ENCODE measurements at places on chromosomes 12 and 14.

- no peaks in the 10 kb centered on the region for H3K4me1 ChIP-seq
- H3K36me3 ChIP-seq: no peaks in the 10 kb centered on the region
- no peak for DNase-seq
- H3K27me3 ChIP-seq: no peaks in the 10 kb centered on the region
- H3K27ac ChIP-seq: no peak overlapping the region
- H3K4me3 ChIP-seq: no peak overlapping the region
Measured at GRCh38 chr14:104148433-104149277, 10.3 kb downstream of the KIF26A start.

DNA sequence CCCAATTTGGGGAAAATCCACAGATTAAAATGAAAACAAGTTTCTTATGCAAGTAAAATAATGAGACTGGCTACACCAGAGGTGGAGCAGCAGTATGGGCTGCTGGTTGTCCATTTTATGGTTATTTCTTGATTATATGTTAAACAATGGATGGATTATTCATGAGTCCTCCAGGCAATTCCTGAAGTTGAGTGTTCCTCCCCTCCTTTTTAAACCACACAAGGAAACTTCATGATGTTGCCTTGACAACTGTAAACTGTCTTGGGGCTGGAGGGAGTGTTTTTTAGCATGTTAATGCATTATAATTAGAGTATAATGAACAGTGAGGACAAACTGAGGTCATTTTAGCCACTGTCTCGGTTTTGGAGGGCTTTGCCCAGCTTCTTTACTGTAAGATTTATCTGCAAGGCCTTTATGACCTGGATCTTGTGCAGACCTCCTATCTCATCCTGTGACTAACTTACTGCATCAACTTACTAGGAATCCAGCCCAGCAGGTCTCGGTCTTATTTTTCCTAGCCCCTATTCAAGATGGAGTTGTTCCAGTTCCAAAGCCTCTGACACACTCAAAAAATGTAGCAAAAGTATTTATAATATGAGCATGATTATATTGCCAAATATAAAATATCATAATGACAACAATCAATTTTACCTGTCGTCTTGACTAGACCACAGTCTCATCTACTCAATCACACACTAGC, 534.0 kb downstream of the TMEM121 start:
- no peak for DNase-seq
- H3K4me1 ChIP-seq: peaks cover 8% of the 10 kb centered on the region
- no peaks in the 10 kb centered on the region for H3K36me3 ChIP-seq
- H3K4me3 ChIP-seq: no peak overlapping the region
- H3K27me3 ChIP-seq: peaks cover 3% of the 10 kb centered on the region

DNA sequence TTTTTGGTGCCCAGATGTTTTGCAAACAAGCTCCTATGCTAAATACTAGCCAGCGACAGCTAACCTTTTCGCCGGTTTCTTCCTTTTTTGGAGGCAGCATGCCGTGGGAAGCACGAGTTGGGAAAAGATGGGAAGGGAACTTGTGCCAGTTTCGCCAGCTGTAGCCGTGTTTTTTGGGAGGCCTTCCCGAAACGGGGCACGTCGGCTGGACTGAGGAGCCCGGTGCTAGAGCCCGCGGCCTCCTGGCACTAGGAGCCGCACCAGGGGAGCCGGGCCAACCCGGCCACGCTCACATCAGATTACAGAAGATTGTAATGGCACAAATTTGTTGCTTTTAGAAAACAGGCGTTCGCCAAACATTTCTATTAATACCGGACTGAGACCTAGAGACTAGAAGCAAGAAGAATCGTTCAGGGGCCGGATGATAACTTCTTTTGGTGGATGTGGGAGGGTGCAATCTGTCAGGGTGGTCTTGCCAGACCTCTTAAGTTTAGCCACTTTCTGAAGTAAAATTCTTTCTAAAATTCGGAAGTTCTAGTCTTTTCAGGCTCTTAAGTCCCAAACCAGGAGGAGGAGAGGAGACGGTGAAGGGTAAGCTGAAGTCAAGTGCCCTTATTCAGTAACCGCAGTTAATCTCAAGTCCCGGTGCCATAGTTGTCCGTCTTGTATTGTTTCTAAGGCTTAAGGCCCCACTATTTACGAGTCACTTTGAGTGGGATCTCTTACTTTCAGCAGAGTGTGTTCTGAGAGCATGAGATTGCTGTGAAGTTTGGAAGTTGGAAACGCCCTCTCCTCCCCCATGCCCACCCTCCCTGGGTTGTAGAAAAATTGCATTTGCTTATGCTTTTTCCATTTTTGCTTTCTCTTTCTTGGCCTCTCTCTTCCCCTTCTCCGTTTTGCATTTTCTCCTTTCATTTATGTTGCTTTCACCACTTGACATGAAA, 1.3 kb downstream of the RASSF3 start:
- H3K27me3 ChIP-seq: no peaks in the 10 kb centered on the region
- H3K36me3 ChIP-seq: peaks cover 9% of the 10 kb centered on the region
- no peak for DNase-seq

DNA sequence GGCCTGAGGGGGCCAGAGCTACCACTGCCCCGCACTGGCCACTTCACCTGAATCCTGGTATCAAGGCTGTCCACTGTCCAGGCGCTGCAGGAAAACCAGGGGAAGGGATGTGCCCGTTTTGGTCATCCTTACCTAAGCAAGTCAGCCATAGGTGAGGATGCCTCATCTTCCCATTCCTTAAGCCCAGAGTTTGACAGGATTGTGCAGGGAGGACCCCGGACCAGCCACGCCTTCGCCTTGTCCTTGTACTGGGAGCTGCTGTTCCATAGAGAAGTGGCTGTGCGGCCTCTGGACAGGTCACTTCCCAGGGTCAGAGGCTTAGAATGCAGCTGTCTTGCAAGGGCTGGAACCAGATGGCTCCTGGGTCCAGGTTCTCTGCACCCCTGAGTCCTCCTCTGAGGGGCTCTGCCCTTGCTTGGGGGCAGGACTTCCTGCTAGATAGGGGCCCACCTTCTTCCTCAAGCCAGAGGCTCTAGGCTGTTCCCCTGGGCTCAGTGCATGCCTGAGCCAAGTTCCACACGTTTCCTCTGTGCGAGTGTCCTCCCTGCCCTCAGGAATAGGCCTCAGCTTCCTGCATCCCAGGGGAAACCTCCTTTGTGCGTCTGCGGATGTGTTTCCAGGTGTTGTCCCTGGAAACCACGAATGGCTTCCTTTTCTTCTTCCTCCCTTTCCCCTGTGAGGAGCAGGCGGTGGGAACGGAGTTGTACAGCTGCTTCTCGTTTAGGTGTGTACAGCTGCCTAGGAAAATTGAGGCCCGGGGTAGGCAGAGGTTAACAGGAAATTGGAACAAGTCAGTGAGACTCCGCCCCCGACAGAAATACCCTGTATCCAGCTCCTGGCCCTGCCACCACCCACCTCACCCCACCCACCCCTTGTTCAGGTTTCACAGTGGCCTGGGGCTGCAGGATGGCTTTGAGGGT, 54.3 kb upstream of the RIN3 start:
- peaks cover 43% of the 10 kb centered on the region for H3K4me1 ChIP-seq
- no peak overlapping the region for H3K4me3 ChIP-seq
- no peak overlapping the region for H3K27ac ChIP-seq
- no peaks in the 10 kb centered on the region for H3K36me3 ChIP-seq

DNA sequence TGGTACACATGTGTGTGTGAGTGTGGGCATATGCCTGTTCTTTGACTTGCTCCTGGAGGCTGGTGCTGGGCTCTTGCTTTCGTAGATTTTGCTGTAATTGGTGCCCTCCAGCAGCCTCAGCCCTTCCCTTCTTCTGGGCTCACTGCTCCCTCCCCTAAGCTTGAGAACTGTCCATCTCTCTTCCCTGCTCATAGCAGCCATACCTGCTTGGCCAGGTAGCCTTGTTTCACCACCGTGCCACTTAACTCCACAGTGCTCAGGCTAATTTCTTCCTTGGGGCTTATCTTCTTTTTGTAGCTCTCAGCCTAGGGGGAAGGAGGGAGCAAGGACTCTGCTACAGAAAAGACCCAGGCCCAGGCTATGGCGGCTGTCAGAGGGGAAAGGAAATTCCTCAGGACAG, 19.8 kb downstream of the PLEK2 start:
- H3K27ac ChIP-seq: no peak overlapping the region
- H3K27me3 ChIP-seq: no peaks in the 10 kb centered on the region
- H3K36me3 ChIP-seq: no peaks in the 10 kb centered on the region
- no peak overlapping the region for H3K4me3 ChIP-seq
- no peaks in the 10 kb centered on the region for H3K4me1 ChIP-seq
- no peak for DNase-seq

- H3K4me3 ChIP-seq: no peak overlapping the region
- no peaks in the 10 kb centered on the region for H3K27me3 ChIP-seq
- no peak overlapping the region for H3K27ac ChIP-seq
- H3K4me1 ChIP-seq: peaks cover 3% of the 10 kb centered on the region
- H3K36me3 ChIP-seq: no peaks in the 10 kb centered on the region
- no peak for DNase-seq
Measured at GRCh38 chr14:52926953-52927352, 23.9 kb downstream of the FERMT2 start.

DNA sequence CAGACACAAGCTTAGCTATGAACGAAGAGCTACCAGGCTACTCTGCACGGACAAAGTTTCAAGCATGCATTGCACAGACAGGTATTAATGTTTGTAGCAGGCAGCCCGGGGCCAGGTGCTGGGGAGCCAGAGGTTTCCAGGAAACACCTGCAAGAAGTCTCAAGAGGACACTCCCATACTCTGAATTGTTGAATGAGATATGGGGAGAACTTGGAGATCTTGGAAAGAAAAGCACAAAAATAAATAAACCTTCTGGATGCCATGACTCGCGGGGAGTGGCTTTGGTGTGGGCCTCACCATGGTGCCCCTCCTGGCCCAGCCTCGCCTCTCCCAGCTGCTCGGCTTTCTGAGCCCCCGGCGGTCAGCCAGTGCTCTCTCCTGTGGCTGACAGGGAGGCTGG, 186.8 kb downstream of the TTC7B start:
- H3K4me1 ChIP-seq: peaks cover 6% of the 10 kb centered on the region
- no peaks in the 10 kb centered on the region for H3K27me3 ChIP-seq
- no peak overlapping the region for H3K4me3 ChIP-seq
- no peak overlapping the region for H3K27ac ChIP-seq
- no peaks in the 10 kb centered on the region for H3K36me3 ChIP-seq
- no peak for DNase-seq

- H3K27ac ChIP-seq: no peak overlapping the region
- H3K4me1 ChIP-seq: no peaks in the 10 kb centered on the region
- H3K27me3 ChIP-seq: no peaks in the 10 kb centered on the region
- H3K4me3 ChIP-seq: no peak overlapping the region
- no peaks in the 10 kb centered on the region for H3K36me3 ChIP-seq
Measured at GRCh38 chr14:33774723-33775470, 176.0 kb downstream of the EGLN3 start.

DNA sequence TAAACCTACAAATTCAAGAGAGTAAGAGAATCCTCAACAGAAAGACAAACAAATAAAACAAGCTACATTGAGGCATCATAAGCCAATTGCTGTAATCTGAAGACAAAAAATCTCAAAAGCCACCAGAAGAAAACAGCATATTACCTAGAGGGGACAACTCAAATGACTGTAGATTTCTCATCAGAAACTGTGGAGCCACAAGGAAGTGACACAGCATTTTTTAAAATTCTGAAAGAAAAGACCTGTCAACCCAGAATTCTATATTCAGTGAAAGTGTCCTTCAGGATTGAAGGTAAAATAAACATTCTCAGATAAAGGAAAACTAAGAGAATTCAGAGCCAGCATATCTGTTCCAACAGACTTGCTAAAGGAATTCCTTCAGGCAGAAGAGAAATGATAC, 147.8 kb upstream of the DHRS4 start:
- no peak for DNase-seq
- no peaks in the 10 kb centered on the region for H3K4me1 ChIP-seq
- H3K4me3 ChIP-seq: no peak overlapping the region

DNA sequence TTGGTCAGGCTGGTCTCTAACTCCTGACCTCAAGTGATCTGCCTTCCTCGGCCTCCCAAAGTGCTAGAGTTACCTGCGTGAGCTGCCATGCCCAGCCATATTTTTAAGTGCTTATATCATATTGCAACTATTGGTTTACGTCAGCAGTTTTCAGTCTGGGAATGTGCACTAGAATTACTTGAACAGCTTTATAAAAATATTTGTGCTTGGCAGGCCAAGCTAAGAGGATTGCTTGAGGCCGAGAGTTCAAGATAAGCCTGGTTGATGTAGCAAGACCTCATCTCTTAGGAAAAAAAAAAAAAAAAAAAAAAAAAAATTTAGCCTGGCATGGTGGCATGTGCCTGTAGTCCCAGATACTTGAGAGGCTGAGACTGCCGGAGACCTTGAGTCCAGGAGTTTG, 17.1 kb downstream of the KIAA0586 start:
- H3K4me1 ChIP-seq: no peaks in the 10 kb centered on the region
- no peak for DNase-seq
- H3K4me3 ChIP-seq: no peak overlapping the region
- peaks cover 38% of the 10 kb centered on the region for H3K36me3 ChIP-seq
- no peaks in the 10 kb centered on the region for H3K27me3 ChIP-seq
- H3K27ac ChIP-seq: no peak overlapping the region

DNA sequence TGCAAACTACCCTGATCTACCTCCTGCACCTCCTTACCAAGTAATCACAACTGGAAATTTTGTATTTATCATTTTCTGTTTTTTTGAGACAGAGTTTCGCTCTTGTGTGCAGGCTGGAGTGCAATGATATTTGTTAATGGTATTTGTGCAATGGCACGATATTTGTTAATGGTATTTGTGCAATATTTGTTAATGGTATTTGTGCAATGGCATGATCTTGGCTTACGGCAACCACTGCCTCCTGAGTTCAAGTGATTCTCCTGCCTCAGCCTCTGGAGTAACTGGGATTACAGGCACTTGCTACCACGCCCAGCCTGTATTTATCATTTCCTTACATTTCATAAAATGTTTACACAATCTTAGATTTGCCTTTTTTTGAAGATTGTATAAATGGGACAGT, 5.7 kb upstream of the NECAP1 start:
- no peaks in the 10 kb centered on the region for H3K36me3 ChIP-seq
- peaks cover 3% of the 10 kb centered on the region for H3K4me1 ChIP-seq
- H3K27me3 ChIP-seq: no peaks in the 10 kb centered on the region
- DNase-seq: no peak

GRCh38 chr14:99524804-99525698, 43.8 kb downstream of the CCNK start:
- H3K27ac ChIP-seq: no peak overlapping the region
- no peak overlapping the region for H3K4me3 ChIP-seq
- DNase-seq: peak; percentile 40
- no peaks in the 10 kb centered on the region for H3K27me3 ChIP-seq

DNA sequence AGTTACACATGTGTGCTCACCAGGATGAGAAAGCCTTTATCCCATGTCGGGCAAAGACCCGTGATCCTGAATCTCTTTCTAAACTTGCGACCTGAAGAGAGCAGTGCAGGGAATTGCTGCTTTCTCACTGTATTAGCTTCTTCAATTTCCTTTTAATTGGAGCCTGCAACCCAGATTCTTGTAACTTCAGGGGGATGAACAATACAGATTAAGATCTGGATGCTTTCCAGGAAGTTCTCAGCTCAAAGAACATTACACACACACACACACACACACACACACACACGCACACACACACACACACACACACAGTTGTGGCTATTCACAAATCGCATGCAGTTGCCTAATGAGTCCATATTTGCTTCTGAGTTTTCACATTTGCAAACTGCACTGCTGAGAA, 268.3 kb downstream of the NPAS3 start:
- no peak overlapping the region for H3K4me3 ChIP-seq
- no peak for DNase-seq
- no peaks in the 10 kb centered on the region for H3K4me1 ChIP-seq
- no peak overlapping the region for H3K27ac ChIP-seq
- H3K36me3 ChIP-seq: no peaks in the 10 kb centered on the region

Measured in natural killer cell (primary cell).